ENCODE measurements at places on chromosomes 1 and 21.
A peak's percentile ranks its signal among the peaks of the same experiment; 100 is the strongest.

DNA sequence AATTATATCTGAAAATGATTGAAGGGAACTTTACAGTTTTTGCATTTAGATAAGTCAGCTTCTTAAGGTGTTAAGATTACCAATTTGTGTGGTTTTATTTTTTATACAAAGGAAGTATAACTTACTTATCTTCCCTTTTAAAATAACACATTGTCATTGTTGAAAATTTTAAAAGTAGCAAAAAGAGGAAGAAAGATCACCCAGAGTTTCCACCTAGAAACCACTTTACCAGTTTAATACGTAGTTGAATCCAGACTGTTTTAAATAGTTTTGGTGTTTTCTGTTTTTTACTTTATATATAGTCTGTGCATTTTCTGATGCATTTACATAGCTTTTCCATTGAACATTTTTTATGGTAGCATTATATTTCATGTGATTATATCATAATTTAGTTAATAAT lies 6.1 kb downstream of the CCDC18 start:
- no peak for DNase-seq

- no peak for DNase-seq
Observed at GRCh38 chr1:33687000-33687399, 176.9 kb upstream of the HMGB4 start.

DNA sequence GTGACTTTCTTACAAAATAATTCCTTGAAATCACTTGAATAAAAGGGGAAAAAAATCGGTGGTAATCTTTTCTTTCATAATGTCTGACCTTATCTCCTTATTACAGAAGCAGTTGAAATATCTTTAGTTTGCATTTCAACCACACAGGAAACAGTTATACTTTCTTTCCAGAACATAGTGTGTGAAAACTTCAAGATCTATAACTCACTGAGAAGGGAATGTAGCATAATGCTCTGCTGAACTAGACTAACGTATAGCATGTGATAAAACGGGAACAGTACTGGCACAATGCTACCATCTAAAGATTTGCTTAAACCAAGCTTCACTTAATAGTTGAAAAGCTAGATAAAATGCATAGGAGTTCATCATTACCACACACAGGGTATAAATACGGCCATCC lies 45.0 kb downstream of the VAV3 start:
- DNase-seq = no peak

DNA sequence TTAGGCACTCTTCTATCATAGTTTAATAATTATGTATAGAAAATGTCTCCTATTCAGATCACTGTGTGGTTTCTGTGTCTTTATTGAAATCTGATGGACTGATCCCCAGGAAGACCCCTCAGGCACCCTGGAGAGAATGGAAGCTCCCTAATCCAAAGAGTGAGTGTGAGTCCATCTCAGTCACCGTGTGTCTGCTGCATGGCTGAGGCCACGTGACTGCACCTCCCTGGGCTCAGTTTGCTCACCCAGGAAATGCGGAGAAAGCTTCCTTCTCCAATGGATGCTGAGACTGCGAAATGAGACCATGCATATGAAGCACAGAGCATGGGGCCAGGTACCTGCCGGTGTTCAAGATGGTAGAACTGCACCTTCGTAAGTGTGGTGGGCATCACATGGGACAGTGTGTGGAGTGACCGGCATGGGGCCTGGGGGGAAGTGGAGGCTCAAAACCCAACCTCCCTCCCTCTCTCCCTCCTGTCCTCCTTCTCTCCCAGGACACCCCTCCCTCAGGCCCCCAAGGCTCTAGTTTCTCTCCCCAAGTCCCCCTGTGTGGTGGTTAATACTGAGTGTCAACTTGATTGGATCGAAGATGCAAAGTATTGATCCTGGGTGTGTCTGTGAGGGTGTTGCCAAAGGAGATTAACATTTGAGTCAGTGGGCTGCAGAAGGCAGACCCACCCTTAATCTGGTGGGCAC lies 557.5 kb downstream of the PTPRU start:
- no peak for DNase-seq

DNA sequence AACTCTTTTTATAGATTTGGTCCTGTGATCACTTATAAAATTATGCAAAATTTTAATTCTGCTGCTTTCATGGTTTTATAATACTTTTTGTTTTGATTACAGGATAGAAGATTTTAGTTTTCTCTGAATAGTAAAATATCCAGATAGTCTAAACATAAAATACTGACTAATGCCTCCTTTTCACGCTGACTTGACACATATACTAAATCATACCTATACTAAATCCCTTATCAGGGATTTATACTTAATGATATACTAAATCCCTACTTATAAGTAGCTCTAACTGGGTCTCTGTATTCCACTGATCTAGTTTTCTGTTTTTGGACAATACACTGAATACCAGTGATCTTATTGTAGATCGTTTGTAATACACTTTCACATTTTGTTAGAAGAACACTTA lies 128.0 kb downstream of the USP25 start:
- no peak for DNase-seq

GRCh38 chr1:245039196-245039595 lies 115.6 kb upstream of the KIF26B start:
- DNase-seq = no peak

DNA sequence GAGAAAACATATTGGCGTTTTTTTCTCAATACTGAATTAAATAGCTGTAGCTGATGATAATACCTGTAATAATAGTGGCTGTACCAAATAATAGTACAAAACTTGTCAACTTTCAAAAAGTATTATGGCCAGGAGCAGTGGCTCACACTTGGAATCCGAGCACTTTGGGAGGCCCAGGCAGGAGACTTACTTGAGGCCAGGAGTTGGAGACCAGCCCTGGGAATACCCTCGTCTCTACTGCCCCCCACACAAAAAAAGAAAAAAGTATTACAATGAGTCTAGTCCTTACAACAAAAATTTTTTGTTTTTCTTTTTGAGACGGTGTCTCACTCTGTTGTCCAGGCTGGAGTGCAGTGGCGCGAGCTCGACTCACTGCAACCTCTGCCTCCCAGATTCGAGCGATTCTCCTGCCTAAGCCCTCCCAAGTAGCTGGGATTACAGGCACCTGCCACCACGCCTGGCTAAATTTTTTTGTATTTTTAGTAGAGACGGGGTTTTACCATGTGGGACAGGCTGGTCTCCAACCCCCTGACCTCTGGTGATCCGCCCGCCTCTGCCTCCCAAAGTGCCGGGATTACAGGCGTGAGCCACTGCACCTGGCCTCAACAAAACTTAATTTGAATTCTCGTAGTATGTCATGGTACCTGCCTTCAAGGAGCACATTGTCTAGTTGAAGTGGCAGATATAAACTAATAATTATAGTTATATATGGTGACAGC lies 1.4 kb downstream of the RBBP4 start:
- DNase-seq = no peak

DNA sequence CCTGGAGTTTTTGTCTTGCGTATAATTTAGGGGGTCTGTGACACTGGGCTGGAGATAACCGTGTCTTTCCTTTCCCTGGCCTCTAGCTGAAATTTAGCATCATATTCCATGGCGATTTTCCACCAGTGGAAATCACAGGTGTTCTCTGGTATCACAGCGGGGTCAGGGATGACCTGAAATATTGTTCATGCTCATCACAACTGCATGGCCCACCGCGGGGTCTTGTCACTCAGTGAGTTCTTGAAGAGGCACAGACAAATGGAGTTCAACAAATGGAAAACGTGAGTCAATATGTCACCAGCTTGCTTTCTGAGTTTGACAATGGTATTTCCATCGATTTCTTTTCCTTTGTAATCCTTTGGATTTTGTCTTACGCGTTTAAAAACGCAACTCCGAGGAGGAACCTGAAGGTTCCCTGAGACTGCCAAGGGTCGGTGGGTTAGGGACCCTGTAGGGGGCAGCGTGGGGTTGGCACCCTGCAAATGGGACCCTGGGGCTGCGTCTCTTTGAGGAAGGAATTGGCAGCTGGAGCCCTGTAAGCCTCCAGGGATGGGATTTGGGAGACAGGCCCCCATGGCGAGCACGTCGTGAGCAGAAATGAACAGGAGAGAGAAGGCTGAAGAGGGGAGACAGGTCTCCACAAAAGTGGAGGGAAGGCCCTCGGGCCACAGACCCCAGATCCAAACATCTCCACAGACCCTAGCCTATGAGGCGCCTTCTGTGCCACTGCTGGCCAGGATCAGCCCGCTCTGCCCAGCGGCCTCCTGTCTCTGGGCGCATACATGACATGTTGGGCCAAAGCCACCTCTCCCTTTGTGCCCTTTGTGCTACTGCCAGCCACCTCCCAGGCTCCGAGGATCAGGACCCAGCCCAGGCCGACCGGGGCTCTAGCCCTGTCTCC lies 32.1 kb upstream of the RUNX3 start:
- no peak for DNase-seq

GRCh38 chr1:172720339-172720738 lies 61.4 kb downstream of the FASLG start:
- no peak for DNase-seq

DNA sequence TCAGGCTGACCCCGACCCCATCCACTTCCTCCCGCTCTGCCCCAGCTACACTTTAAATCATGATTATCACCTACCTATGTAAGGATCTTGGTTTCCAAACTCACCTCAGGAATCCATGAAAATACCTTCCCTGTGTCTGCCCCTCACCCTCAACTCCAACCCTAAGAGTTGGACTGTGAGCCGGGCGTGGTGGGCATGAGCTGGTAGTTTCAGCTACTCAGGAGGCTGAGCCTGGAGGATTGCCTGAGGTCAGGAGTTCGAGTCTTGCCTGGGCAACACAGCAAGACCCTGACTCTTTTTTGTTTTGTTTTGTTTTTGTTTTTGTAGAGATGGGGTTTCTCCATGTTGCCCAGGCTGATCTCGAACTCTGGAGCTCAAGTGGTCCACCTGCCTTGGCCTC lies 30.5 kb upstream of the CCSAP start:
- DNase-seq = no peak

DNA sequence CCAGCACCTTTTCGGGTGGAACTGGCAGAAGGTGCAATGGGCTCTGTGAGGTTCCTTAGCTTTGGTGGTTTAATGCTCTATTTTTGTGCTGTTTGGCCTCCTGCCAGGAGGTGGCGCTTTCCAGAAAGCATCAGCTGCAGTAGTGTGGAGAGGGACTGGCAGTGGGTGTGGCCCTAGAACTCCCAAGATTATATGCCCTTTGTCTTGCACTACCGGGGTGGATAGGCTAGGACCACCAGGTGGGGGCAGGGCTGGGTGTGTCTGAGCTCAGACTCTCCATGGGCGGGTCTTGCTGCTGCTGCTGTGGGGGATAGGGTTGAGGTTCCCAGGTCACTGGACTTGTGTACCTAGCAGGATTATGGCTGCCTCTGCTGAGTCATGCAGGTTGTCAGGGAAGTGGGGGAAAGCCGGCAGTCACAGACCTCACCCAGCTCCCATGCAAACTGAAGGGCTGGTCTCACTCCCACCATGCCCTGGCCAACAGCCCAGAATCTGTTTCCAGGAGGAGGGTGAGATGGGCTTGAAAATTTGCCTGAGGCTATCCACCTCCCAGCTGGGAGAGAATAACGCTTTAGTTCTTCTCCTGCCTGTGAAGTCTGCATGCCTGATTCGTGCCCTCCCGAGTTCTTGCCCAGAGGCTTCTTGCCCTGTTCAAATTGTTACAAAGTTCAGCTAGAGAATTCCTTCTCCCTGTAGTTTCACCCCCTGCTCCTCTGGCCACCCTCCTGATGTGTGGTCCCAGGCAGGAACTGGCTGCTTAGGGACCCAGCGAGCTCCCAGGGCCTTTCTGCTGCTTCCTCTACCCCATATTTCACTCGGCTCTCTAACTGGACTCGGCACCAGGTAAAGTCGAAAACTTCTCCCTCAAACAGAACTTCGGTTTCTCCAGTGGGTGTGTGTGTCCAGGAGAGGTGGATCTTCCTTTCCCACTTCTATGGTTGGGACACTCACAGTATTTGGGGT lies 76.5 kb upstream of the BTG3 start:
- peak; percentile 20 for DNase-seq

- no peak for DNase-seq
Observed at GRCh38 chr21:45334591-45335081, 46.9 kb upstream of the POFUT2 start.

DNA sequence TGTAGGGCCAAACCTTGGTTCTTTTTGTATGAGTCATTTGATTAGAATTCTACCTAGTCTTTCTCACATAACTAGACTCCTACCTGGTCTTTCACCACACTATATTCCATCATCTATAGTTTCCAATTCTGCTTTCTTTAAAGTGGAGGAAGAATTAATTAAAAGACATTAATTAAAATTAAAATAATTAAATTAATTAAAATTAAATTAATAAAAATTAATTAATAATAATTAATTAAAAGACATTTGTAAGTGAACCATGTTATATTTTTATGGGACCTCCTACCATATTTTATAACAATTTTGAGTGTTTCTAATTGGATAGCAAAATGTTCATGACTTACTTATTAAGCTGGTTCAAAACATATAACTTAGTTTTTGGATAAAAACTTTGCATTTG lies 77.4 kb downstream of the CCDC18 start:
- DNase-seq = no peak

DNA sequence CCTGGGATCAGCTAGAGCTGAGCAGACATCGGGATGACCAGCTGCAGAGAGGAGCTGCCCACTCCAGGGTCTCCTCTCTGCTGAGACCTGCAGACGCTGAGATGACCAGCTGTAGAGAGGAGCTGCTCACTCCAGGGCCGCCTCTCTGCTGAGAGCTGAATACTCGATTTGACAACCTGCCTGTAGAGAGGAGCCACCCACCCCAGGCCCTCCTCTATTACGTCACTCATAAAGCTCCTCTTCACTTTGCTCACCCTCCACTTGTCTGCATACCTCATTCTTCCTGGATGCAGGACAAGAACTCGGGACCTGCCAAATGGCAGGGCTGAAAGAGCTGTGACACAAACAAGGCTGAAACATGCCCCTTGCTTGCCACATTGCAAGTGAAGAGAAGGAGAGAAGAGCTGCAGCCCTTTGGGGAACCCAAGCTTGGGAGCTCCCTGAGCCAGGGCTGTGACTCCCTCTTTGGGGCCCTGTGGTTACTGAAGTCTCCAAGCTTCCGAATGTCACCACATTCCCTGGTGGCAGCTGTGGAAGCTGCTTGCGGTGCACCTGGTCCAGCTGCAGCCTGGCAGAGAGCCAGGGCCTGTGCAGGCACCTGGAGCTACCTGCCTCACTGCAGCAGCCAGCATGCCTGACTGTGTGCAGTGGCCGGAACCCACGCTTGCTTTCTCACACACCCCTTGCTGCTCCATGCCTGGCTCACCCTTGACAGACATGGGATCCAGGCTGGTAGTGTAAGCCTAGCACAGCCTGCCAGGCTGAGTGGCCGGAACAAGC lies 59.6 kb downstream of the CC2D1B start:
- no peak for DNase-seq

DNA sequence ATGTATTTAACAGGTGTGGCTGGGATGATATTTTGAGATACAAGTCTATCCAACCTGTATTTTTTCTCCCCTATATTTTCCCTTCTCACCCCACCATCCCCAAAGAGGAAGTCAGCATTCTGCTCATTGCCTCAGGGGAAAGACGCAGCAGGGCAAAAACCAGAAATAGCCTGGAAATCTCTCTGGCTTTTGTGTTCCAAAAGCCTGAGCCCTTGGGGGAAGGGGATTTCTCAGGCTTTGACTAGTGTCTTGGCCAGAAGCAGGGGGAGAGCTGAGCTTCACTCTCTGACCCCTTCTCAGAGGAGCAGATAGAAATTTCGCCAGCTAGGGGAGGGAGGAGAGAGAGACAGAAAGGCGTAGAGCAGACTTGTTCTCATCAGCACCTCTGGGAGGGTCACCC lies 244.7 kb downstream of the RRAGC start:
- DNase-seq = no peak

- DNase-seq = no peak
Observed at GRCh38 chr1:119384591-119384990, 16.0 kb downstream of the HAO2 start.

GRCh38 chr1:19814681-19815503 lies at the start of gene RNF186:
Gene RNF186 (minus strand): TSS chr1:19815283. CDS start chr1:19815101, 182 bp downstream.
- peak; percentile 64 for DNase-seq

- no peak for DNase-seq
Observed at GRCh38 chr1:42938645-42939615, 19.7 kb downstream of the SLC2A1 start.

- peak; percentile 62 for DNase-seq
Observed at GRCh38 chr21:41768437-41769042, 1.7 kb upstream of the RIPK4 start.

Data from NCI-H524 (cell line).